ENCODE measurements at places on chromosomes 12 and 14. TPM values are rescaled to one million over a fixed set of nuclear protein-coding genes. Genes with fewer than 3 reads are reported as not detected.

NEDD8 gene
- 137 TPM for total RNA-seq

ORAI1 gene
- 17.7 TPM for total RNA-seq

CEP128 gene
- total RNA-seq, result 3.5 TPM

PNP gene
- total RNA-seq, result 85.2 TPM

SLCO1B1 gene
- not detected for total RNA-seq

TMBIM6 gene
- 395 TPM for total RNA-seq

MAP3K9 gene
- total RNA-seq, result 3.3 TPM

GRCh38 chr12:88591343-88591742 is 11.1 kb upstream of the KITLG start:
- DNase-seq, result no peak

DNA sequence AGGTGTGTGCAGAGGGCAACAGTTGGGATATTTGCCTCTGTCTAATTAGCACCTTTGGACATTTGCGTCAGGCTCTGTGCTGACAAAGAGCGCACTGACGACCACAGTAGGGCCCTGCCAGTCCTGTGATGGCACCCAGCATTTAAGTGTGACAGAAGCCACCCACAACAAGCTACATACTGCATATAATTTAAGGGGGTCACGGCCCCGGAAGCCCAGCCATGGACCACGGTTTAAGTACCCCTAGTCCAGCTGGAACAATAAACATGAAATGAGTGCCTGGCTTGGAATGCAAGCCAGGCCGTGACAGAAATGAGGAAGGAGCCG is 16.8 kb upstream of the DYNC1H1 start:
- DNase-seq, result no peak

- no peak for DNase-seq
Measured at GRCh38 chr12:97921979-97922722, 459.5 kb downstream of the RMST start.

GRCh38 chr12:71904629-71905028 is 34.0 kb upstream of the TPH2 start:
- no peak for DNase-seq

DNA sequence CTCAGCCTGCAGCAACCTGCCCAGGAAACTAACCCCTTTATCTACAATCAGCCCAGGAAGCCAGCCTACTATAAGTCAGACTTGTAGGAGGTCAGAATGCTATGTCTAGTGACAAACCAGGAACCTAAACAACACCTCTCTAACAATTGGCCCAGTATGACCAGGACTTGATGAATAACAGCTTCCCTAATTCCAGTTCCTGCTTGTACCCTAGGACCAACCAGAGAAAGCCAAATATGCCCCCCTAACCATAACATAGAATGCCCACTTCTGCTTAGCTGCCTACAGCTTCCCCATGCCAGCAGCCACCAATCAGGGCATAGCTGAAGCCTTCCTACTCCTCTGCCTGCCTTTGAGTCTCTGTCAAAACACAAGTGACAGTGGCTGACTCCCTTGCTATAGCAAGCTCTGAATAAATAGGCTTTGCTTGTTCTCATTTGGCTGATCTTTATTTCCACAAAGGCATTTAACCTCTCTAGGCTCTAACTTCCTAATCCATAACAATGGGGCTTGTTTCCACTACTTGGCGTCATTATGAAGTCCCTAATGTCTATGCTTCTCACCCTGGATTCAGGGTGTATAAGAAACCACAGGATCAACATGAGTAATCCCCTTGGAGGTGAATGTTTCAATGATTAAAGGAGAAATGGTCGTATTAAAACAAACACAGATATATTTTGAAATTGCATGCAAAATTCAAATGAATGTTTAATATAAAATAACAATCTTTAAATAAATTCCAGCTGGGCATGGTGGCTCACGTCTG is 220.2 kb downstream of the ANO6 start:
- no peak for DNase-seq

DNA sequence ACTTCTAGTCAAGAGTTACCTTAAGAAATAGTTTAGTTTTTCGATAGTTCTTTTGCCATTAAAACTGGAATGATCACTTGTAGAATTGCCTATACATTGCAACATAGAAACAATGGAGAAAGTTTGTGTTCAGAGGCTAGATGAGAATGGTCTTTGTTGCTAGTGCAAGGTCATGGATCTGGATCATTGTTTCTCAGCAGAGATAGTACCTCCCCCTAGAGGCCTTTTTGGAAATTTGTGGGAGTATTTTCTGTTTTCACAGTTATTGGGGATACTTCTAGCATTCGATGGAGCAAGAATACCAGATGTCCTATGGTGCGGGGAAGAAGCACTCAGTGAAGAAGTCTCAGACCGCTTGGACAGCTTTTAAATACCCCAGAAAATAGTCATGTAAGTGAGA is 138.8 kb upstream of the HMGA2 start:
- no peak for DNase-seq

All from esophagus muscularis mucosa (tissue), 4 donors.